ENCODE measurements at places on chromosomes 7 and 10. TPM values are rescaled to one million over a fixed set of nuclear protein-coding genes. Genes with fewer than 3 reads are reported as not detected.

The GJD4 gene
- polyA plus RNA-seq = 0.11 TPM

The CAMK2B gene
- polyA plus RNA-seq = 2.7 TPM

The ABCC2 gene
- 11.1 TPM for polyA plus RNA-seq

DNA sequence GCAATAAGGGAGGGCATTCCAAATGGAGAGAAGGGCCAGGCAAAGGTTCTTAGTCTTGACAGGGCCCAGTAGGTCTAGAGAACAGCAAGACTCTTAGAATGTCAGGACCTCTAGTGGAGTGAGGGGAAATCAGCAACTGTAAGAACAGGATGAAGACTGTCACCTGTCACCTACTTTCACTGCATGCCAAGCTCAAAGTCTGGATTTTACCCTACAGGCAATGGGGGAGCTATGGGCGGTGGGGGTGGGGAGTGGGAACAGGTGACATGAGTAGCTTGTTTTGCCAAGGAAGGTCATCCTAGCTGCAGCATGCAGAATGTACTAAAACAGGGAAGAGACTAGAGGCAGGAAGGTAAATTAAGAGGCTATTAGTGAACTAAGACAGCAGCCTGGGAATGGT, 18.3 kb downstream of the GOT1 start:
- DNase-seq = no peak

DNA sequence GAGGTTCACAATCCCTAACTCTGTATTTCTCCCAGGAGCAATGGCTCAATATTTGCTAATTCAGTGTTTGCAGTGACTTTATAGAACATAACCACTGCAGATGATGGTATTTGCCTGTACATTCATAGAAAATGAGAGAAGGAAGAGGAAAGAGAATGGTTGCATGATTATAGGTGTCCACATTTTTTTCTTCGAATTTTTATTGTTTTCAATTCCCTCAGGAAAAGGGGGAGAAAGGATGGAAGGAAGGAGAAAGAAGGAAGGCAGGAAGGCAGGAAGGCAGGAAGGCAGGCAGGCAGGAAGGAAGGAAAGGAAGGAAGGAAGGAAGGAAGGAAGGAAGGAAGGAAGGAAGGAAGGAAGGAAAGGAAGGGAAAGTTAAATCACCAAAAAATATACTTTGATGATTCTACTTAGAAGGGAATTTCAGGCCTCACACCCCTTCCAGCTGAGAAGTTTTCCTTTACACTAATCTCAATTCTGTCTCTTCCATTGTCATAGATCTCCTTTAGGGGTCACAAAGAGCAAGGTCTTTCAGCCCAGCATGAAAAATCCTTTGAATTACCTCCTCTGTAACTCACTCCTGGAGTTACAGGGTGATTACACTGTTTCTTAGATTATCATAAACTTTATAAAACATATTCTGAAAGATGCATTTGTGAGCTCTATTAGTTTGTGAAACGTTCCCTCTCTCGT, 118.8 kb upstream of the INHBA start:
- no peak for DNase-seq

GRCh38 chr7:6367701-6368211, 80.0 kb downstream of the DAGLB start:
- no peak for DNase-seq

DNA sequence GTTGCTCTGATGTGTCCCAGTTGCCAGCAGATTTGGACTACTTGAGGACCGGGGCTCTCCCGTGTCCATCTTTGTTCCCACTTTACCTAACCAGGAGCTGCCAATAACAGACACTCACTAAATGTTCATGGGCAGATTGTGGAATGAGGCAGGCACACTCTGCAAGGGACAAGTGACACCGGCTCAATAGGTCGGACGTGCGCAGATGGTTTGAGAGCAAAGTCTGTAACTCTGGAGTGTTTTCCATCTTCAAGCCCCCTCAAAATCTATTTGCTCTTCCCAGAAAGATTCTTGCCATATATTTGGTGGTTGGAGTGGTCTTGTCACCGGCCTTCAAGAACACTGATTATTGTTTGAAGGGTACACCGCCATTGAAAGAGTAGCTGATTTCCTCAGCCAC, 47.2 kb downstream of the THNSL1 start:
- DNase-seq = no peak

GRCh38 chr7:2717293-2718261, 29.6 kb downstream of the AMZ1 start:
- peak; percentile 48 for DNase-seq

- DNase-seq = no peak
Observed at GRCh38 chr7:155109121-155109520, 39.0 kb downstream of the HTR5A start.
